Activated T-cell treated with anti-CD3 and anti-CD28 coated beads, Interleukin-2, amount 50 U/mL, for 1 hour (primary cell): ENCODE measurements at places on chromosomes 2 and 18.

DNA sequence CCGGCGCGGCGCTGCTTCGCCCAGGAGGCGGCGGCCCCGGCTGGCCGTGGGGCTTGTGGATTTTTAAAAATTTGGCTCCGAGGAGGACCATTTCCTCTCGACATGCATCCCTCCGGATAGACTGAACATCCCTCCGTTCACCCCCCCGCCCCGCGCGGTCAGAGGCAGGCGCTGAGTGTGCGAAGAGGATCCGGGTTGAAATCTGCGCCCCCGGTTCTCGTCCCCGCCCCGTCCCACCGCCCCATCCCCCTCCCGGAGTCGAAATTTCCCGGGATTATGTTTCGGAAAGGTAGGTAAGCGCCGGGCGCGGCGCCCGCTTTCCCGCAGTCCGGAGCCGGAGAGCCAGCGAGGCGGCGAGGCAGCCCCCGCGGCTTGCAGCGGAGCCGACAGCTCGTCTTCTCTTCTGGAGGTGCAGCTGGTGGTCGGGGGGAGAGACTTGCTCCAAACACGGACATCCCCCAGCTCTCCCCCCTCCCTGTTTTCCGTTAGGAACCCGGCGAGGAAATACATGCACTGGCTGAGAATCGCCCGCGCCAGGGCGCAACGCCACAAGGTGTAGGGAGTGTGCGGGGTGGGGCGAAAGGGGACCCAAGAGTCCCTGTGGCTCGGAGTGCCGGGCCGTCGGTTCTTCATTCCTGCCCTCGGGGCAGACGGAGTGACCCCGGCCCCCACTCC lies at the start of gene PRKCE:
Gene PRKCE (plus strand): TSS at position 261 of the 675 bp plus-strand sequence.
- peak; percentile 47 for DNase-seq

GRCh38 chr2:99936065-99936464 lies 206.3 kb downstream of the AFF3 start:
- no peak for DNase-seq

- DNase-seq = no peak
These were observed 357.6 kb downstream of the DSC3 start for GRCh38 chr18:30684825-30685481.

GRCh38 chr2:224775647-224776046 lies 59.5 kb upstream of the CCDC195 start:
- DNase-seq = no peak

DNA sequence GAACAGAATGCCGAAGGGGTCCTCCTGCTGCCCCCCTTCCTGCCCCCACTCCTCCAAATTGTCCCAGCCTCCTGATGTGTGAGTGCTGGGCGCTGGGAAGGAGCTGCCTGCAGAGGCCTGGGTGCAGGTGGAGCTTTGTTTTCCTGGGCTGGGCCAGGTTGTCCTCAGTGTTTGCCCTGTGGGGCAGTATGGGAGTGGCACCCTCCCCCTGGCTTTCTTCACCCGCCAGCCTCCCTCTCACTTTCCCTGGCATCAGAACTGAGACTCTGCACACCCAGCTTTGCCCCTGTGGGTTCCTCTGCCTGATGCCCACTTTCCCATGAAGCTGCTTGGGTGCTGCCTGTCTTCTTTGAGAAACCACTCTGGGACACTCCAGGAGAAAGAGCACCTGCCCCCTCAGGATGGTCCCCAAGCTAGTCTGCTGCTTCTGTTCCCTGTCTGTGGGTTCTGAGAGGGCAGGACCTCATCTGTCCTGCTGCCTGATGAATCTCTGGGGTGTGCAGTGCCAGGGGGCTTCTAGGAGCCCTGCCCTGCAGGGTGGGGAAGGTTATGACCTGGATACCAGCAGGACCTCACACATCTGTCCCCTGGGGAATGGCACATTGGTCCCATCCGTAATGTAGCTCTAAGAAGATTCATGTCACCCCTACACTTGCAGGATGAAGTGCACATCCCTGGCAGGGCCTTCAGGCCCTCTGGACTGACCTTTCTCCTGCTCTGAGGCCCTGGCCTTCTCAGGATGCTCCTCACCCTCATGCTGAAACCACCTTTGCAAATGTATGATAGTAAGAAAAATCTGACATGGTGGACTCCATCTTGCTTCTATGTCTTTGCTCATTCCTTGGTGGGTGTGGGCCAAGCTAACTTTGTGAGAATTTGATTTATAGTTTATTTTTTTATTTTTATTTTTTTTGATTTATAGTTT lies 146.8 kb upstream of the HS6ST1 start:
- no peak for DNase-seq

DNA sequence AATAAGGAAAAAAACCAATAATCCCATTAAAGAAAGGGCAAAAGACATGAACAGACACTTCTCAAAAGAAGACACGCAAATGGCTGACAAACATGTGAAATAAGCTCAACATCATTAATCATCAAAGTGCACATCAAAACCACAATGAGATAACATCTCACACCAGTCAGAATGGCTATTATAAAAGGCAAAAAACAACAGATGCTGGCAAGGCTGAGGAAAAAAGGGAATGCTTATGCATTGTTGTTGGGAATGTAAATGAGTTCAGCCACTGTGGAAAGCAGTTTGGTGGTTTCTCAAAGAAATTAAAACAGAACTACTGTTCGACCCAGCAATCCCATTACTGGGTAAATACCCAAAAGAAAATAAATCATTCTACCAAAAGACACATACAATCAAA lies 285.6 kb downstream of the NR4A2 start:
- no peak for DNase-seq

DNA sequence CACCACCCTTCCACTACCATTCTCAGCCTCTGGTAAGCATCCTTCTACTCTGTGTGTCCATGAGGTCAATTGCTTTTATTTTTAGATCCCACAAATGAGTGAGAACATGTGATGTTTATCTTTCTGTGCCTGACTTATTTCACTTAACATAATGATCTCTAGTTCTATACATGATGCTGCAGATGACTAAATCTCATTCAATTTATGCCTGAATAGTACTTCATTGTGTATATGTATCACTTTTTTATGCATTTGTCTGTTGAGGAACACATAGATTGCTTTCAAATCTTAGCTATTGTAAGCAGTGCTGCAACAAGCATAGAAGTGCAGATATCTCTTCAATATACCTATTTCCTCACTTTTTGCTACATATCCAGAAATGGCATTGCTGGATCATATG lies 733.3 kb downstream of the SUCLG1 start:
- DNase-seq = no peak

DNA sequence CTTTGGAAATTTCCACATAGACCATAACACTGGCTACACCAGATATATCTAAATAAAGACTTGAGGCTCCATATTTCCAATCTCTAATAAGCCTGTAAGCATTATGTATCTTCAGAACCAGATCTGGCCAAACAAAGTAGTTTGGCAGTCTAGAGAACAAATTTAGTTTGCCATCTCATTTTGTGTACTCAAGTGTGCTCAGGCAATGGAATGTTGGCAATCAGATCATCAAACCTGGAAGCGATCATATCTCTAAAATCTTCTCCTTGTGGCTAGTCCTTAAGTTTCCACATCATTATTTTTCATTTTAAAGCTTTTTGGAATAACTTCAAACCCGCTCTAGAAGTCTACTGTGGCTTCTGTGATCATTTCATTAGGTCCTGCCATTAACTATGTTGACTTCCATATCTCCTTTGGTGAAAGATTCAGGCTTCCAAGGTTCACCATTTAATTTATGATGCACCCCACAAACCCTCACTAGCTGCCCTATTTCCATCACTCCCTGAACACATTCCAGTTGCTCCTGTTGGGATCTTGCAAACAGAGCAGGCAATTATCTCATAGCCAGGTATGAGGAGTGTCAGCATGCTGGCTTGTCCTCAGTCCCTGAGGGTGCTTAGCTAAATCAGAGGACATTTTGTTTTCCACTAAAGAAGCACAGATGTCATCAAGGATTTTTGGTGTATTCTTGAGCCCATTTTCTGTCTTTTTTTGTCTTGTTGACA lies 46.2 kb downstream of the WDR75 start:
- no peak for DNase-seq

- DNase-seq = no peak
These were observed 19.5 kb upstream of the CFAP36 start for GRCh38 chr2:55500025-55500424.

DNA sequence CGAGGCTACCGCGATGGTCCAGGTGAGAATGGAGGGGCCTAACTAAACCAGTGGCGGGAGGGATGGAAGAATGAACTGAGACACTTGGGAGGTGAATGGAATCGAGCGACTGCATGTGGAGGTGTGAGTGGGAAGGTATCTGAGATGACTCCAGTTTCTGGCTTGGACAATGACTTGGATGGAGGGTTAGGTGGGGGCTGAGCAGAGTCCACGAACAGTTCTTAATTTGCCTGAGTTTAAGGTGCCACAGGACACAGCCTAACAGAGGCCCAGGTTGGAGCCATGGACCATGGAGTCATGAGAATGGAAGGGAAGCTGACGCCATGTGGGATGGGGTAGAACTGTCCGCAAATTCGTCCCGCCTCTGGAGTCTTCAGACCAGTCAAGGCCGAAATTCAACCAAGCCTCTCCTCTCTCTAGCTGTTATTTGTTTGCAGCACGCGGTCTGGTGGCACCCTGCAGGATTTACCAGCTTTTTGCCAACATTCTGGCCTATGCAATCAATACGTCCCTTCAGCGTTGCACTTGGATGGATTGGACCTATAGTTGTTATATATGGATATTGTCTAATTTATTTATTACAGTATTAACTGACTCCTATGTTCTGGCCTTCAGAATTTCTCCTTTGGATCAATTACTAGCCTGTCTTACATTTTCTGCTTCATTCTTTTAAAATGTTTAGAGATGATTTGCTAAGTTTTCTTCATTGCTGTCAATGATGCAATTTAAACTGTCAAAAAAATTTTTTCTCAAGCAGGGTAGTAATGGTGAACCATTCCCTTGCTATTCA lies 940 bp upstream of the BOLA3 start:
- no peak for DNase-seq

DNA sequence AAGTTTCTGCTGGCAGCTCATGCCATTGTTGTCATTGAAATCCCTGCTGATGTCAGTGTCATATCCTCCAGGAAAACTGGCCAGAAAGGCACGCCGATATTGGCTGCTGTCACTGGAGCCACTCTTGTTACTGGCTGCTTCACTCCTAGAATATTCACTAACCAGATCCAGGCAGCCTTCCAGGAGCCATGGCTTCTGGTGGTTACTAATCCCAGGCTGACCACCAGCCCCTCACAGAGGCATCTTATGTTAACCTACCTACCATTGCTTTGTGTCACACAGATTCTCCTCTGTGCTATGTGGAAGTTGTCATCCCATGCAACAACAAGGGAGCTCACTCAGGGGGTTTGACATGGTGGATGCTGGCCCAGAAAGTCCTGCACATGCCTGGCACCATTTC lies 27.0 kb upstream of the MTX2 start:
- no peak for DNase-seq

GRCh38 chr2:161965994-161966393 lies 108.0 kb downstream of the DPP4 start:
- DNase-seq = no peak

GRCh38 chr2:27379836-27380625 lies 503 bp downstream of the ZNF513 start:
- DNase-seq = peak; percentile 31

DNA sequence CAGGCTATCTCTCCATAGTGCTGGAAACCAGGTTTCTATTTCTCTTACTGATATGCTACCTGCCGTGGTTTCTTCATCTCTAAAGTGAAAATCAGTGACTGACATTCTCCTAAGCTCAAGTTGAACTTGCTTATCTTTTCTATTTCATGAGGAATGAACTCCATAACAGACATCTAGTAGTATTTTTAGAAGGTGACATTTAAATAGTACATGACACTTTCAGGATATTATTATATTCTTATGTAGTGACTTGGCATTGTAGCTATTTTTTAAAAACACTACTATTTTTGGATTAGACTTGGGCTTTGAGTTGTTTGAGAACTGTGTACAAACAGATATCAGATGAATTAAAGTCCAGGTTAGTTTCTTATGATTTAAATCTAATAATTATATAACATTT lies 1381.8 kb downstream of the DSC3 start:
- DNase-seq = no peak

GRCh38 chr2:196226058-196226706 lies 54.8 kb upstream of the STK17B start:
- DNase-seq = no peak

DNA sequence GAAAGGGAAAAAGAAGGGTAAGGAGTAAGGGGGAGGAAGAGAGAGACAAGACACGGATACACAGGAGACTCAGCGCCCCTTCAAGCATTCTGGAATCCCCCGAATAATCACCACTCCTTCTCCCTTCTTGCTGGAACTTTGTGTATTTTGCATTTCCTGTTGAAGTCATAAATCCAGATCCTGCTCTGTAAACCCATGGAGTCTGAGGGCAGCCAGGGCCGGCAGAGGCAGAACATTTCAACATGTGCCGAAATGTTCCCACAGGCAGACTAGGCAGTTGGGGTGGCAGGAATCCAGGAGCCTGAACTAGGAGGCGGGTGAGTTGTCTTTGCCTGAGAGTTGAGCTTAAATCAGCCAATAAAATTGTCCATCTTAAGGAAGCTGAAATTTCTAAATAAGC lies 193.1 kb downstream of the SH3RF3 start:
- DNase-seq = no peak

GRCh38 chr2:236714080-236714479 lies 144.5 kb downstream of the ACKR3 start:
- no peak for DNase-seq

GRCh38 chr2:68412127-68412819 lies 47.2 kb downstream of the PLEK start:
- DNase-seq = no peak

GRCh38 chr2:30206461-30207430 lies 24.6 kb upstream of the LBH start:
- no peak for DNase-seq

- DNase-seq = no peak
These were observed 2.5 kb downstream of the MYCN start for GRCh38 chr2:15942711-15943345.

- DNase-seq = no peak
These were observed 89.4 kb downstream of the DYM start for GRCh38 chr18:49371073-49371472.

- DNase-seq = no peak
These were observed 43.9 kb downstream of the LBH start for GRCh38 chr2:30275256-30275655.

DNA sequence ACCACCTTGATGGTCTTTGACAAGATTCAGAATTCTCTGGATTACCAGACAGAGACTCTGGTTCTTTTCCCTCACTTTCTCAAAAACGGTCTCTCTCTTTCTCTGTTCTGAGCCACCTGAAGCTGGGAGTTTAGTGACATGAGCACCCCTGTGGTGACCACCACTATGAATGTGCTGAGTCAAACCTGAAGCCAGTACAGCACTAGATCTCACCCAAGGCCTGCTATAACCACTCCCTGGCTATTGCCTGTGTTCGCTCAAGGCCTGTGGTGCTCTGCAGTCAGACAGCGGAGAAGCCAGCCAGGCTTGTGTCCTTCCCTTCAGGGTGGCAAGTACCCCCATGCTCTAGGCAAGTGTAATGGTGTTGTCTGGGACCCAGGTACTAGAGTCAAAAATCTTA lies 828.9 kb upstream of the NXPH2 start:
- DNase-seq = no peak

- DNase-seq = peak; percentile 85
These were observed 92.5 kb downstream of the ZFP36L2 start for GRCh38 chr2:43133708-43134570.

DNA sequence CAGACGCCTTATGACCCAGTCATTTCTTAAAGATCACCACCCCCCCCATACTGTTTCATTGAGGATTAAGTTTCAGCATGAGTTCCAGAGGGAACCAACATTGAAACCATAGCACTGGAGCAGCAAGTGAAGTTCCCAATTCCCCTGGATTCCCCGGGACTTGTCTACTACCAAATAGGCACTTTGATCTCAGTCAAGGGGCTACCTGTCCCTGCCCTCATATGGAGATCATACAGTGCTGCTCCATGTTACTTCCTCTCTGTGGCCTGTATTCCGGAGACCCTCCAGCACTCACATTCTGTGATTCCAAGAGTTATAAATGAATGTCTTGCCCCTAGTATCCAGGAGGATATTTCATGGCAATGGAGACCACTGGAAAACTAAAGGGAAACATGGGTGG lies 42.5 kb downstream of the RNF144A start:
- DNase-seq = no peak
